ENCODE measurements at places on chromosomes 5 and 9.

GRCh38 chr5:106822851-106823250 is 847.9 kb downstream of the EFNA5 start:
- no peak overlapping the region for H3K27ac ChIP-seq
- DNase-seq, result no peak
- no peak overlapping the region for H3K4me3 ChIP-seq
- H3K4me1 ChIP-seq, result no peaks in the 10 kb centered on the region
- no peaks in the 10 kb centered on the region for H3K36me3 ChIP-seq

DNA sequence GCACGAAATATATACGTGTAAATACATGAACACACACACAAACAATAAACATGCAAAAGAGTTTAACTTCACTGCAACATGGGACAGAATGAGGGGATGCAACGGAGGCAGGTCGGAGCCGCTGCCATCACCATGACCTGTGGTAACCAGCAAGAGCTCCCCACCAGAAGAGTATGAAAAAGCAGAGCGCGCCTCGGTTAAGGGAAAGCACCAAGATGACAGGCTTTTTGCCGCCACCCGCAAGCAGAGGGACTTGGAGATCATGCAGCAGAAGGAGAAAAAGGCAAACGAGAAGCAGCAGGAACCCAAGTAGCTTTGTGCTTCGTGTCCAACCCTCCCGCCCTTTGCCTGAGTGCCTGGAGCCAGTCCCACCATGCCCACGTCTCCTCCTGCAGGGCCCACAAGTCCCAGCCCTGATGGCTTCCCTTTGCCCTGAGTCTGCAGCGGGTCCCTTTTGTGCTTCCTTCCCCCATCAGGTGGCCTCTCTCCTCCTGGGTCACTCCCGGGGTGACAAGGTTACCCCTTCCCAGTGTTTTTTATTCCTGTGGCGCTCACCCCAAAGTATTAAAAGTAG is 13.8 kb downstream of the WHRN start:
- peaks cover 7% of the 10 kb centered on the region for H3K36me3 ChIP-seq
- peaks cover 44% of the 10 kb centered on the region for H3K4me1 ChIP-seq
- no peak for DNase-seq

DNA sequence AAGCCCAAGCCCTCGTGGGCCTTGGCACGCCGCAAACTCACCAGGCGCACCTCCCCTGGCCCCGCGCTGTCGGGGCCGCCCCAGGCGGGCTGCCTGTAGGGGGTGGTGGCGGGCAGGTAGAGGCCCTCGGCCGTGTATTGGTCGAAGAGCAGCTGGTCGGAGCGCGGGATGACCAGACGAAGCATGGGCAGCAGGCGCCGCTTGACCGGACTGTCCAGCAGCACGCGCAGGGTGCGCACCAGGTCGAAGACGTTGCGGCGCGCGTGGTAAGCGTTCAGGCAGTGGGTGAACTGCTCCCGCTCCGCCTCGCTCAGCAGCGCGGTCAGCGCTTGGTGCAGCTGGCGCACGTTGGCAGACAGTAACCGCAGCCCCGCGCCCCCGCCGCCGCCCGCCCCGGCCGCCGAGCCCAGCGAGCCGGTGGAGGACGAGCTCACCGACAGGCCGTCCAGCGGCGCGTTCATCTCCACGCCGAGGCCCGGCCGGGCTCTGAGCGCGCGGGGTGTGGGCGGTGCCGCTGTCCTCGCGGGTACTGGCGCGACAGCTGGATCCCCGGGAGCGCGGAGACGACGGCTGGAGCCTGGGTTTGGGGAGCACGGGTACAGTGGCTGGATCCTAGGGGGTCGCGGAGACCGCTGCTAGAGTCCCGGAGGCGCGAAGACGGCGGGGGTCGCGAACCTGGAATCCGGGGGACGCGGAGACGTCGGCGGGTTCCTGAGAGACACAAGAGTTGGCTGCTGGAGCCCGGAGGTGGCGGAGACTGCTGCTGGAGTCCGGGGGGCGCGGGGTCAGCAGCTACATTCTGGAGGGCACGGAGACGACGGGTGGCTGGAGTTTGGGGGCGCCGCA is 709 bp downstream of the WHRN start:
- peak overlapping the region; percentile 94 for H3K4me3 ChIP-seq
- peaks cover 6% of the 10 kb centered on the region for H3K27me3 ChIP-seq
- H3K4me1 ChIP-seq, result peaks cover 23% of the 10 kb centered on the region
- peak overlapping the region; percentile 92 for H3K27ac ChIP-seq
- no peaks in the 10 kb centered on the region for H3K36me3 ChIP-seq

DNA sequence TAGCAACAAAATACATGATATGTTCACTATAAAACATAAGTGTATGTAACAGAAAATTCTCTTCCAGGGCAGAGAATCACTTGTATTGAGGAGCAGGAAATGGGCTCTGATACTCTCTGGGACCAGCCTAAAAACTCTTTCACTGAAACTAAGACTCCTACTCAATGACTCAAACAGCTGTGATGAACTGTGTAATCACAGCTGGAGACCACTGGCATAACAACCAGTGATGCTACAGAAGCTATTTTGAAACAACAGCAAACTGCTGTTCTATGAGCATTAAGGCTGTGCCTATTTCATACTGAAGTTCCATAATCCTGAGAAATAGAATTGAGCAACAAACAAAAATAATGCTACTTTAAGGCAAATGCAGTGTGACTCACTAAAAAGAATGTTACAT is 594.0 kb downstream of the HINT1 start:
- H3K36me3 ChIP-seq, result no peaks in the 10 kb centered on the region
- no peak overlapping the region for H3K4me3 ChIP-seq
- no peak for DNase-seq
- no peaks in the 10 kb centered on the region for H3K4me1 ChIP-seq

DNA sequence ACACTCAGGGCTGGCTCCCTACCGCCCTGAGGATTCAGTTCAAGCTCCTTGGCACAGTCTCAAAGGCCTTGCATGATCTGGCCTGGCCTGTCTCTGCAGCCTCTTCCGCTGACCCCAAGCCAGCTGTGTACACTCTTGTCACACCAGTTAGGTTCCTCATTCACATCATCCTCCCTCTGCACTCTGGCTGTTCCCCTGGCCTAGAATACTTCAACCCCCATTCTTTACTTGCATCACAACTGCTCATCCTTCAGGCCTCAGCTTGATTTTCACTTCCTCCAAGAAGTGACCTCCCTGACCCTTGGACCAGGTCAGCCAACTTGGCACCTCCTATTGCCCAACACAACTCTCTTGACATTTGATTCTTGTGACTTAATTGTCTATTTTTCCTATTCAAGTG is 18.9 kb upstream of the PFDN1 start:
- H3K4me1 ChIP-seq, result peaks cover 17% of the 10 kb centered on the region
- no peak for DNase-seq
- H3K4me3 ChIP-seq, result no peak overlapping the region
- H3K36me3 ChIP-seq, result no peaks in the 10 kb centered on the region
- no peaks in the 10 kb centered on the region for H3K27me3 ChIP-seq

GRCh38 chr5:153902016-153902415 is 136.7 kb downstream of the FAM114A2 start:
- H3K36me3 ChIP-seq, result no peaks in the 10 kb centered on the region
- H3K4me1 ChIP-seq, result no peaks in the 10 kb centered on the region
- H3K27ac ChIP-seq, result no peak overlapping the region
- DNase-seq, result no peak
- H3K4me3 ChIP-seq, result no peak overlapping the region

DNA sequence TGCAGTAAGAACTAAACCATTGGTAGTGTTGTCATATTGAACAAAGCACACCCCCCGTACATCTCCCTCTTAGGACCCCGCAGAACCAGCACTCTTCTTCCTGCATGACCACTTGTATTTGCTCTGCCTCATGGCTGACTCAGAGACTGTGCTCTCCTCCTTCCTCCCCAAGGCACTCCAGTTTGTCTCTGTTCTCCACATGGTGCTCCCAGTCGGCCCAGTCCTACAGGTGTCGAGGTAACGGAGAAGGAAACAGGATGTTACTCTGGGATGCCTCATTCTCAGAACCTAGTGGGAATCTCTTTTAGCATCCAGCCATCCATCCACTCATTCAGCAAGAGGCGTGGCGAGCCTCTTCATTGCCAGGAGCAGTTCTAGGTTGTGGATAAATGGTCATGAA is 97.0 kb upstream of the NIPAL4 start:
- peaks cover 7% of the 10 kb centered on the region for H3K4me1 ChIP-seq
- H3K27ac ChIP-seq, result peak overlapping the region; percentile 43
- no peak for DNase-seq
- H3K36me3 ChIP-seq, result peaks cover 51% of the 10 kb centered on the region
- H3K27me3 ChIP-seq, result no peaks in the 10 kb centered on the region

DNA sequence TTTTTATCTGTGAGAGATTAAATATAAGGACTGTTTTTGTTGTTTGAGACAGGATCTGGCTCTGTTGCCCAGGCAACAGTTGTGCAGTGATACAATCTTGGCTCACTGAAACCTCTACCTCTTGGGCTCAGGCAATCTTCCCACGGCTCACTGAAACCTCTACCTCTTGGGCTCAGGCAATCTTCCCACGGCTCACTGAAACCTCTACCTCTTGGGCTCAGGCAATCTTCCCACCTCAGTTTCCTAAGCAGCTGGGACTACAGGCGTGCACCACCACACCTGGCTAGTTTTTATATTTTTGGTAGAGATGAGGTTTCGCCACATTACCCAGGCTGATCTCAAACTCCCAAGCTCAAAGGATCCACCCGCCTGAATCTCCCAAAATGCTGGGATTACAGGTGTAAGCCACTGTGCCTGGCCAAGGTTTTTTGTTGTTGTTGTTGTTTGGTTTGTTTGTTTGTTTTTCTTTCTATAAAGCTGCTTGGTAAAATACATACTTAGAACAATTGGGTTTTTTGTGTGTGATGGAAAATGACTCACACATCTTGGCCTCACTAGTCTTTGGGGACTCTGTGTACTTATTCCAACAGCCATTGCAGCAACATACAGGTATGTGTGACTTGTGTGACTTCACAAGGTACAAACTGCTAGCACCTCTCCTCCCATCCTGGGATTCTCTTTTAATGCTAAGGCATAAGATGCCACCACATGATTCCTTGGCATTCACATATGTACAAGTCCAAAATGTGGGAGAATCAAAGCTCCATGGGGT is 36.5 kb upstream of the RASA1 start:
- DNase-seq, result no peak
- H3K27me3 ChIP-seq, result no peaks in the 10 kb centered on the region
- no peak overlapping the region for H3K4me3 ChIP-seq

DNA sequence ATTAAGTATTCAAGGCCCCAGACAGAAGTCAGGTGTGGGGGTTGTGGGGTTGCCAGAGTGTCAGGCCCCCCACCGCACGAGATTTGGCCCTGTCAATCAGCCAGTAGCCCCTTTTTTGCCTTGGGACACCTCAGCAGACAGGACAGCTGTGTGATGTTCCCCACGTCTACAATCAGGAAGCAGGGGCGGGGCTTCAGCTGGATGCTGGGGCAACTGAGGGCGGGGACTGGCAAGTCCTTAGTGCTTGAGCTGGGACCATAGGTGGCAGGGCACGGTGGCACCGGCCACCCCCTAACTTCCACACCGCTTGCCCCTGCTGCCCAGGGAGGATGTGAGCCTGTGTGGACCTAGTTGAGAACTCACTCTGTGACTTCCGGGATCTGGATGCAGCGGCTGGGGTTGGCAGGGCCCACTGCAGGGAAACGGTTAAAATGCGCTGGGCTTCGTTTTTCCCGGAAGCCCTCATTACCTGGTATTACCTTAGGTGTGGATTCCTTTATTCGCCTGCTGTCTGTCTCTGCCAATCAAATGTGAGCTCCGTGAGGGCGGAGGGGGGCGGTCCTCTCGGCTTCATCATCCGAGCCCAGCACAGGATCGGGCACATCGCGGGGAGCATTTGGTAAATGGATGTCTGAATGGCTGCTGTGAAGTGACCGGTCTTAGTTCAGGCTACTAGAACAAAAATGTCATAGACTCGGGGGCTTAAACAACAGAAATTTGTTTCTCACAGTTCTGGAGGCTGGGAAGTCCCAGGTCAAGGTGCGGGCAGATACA is 7.5 kb upstream of the GTF3C5 start:
- DNase-seq, result no peak
- H3K27me3 ChIP-seq, result no peaks in the 10 kb centered on the region
- peak overlapping the region; percentile 31 for H3K27ac ChIP-seq

DNA sequence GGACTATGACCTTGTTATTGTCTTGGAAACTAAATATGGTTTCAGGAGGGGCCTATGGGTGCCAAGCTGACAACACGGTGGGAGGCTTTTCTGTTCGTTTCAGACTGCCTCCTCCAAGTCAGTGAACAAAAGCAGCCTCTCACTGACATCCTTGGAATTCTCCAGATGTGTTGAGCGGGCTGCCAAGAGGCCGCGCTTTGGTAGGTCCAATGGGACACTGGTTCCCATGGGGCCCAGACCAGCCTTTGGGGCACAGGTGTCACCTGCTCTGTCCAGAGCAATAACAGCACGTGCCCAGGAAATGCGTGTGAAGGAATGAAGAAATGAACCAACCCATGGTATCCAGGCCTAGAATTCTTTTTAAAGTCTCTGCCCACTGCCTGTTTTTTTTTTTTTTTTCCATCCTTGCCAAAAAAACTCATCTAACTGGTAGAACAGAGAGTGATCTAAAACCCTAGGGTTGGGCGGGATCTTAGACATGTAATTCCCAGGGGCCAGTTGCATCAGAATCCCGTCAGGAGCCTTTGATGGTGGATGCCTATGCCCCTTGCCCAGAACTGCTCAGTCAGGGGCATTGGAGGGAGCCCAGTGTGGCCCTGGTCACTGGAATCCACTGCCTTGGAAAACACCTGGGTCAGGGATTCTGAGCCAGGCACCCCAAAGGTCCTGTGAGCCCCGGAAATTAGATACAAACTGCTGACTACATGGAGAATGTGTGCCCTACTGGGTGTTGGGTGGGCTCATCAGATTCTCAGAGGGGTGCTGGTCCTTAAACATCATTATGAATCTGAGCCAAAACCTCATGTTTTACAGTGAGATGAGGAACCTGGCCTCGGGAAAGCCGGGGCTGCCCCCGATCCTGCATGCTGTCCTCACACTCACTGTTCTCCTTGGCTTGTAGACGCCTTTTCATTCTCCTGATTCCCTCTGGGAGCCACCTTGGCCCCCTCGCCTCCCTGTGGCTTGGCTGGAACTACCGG is 60.1 kb downstream of the GTF3C4 start:
- H3K27ac ChIP-seq, result no peak overlapping the region
- DNase-seq, result no peak
- H3K4me3 ChIP-seq, result no peak overlapping the region

GRCh38 chr5:124843596-124843899 is 97.1 kb upstream of the ZNF608 start:
- no peak overlapping the region for H3K27ac ChIP-seq
- peaks cover 5% of the 10 kb centered on the region for H3K4me1 ChIP-seq
- DNase-seq, result no peak
- no peaks in the 10 kb centered on the region for H3K27me3 ChIP-seq

DNA sequence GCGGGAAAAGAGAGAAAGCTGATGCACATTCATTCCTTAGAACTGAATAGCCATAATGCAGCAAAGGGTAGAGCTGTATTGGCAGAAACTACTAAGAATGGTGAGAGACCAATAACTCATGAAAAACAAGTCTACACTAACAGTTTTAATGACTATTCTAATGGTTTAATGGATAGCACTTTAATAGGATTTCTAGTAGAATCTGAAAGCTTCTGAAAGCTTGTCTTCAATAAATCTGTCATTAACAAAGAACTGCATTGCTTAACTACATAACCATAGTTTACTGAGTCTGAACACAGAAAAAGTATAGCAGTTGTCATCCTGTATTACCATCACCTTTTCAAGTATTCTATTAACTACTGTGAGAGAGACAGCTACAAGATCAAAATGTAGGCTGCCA is 617.8 kb upstream of the DMAC1 start:
- H3K36me3 ChIP-seq, result no peaks in the 10 kb centered on the region
- H3K4me1 ChIP-seq, result no peaks in the 10 kb centered on the region
- H3K4me3 ChIP-seq, result no peak overlapping the region
- H3K27ac ChIP-seq, result no peak overlapping the region
- DNase-seq, result no peak

GRCh38 chr9:125885405-125886034 is 138.3 kb downstream of the PBX3 start:
- H3K36me3 ChIP-seq, result peaks cover 3% of the 10 kb centered on the region
- H3K4me3 ChIP-seq, result no peak overlapping the region
- H3K27me3 ChIP-seq, result no peaks in the 10 kb centered on the region
- no peak for DNase-seq

All from stimulated activated naive B cell treated with anti-CD40 and anti-IgM and Interleukin-4, amounts not matched to agents 10 μg/mL and 1 μg/mL and 100 μg/mL, for 72 hours (primary cell).